LoVo (cell line): ENCODE measurements at places on chromosomes 5 and 9.

DNA sequence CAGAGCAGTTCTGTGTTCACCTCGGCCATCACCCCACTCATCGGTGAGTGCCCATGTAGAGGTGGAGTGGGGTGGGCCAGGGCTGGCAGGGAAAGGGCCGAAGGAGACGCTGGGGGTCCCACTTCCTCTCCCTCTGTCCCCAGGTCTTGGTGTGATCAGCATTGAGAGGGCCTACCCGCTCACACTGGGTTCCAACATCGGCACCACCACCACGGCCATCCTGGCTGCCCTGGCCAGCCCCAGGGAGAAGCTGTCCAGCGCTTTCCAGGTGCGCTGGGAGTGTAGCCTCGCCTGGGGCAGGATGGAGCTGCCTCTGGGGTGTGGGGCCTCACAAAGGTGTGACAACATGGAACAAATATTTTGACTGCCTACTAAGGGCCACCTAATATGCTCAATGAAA lies 3.7 kb downstream of the PFN3 start:
- no peak for DNase-seq

GRCh38 chr5:158320178-158320674 lies 461.3 kb upstream of the CLINT1 start:
- DNase-seq, result no peak

- DNase-seq, result no peak
These were observed 315 bp downstream of the SLC45A2 start for GRCh38 chr5:33984178-33984577.

DNA sequence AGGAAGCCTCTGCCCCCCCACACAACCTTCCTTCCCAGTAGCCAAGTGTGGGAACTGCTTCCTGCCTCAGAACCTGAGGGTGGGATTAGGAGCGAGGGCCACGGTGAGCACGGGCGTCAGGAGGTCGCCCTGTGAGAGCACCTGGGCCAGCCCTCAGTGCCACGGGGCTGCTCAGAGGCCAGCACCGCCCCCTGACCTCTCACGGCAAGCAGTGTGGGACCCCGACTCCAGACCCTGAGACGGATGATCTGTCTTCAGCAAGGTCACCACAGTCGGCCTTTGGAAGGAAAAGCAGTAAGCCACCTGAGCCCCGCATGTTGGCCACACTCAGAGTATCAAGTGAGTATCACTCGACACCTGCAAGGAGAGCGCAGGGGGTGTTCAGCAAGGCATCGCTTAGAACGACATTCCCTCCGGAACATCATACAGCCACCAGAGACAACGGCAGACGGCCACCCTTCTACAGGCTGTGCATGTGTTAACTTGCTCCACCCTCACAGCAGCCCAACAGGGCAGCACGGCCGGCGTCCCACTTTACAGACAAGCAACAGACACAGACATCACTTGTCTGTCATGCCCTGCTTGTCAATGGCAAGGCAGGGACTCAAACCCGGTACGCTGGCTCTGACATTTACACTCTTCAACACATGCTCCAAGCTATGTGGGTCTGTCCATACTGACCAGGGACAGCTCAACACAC lies 50.2 kb downstream of the IPPK start:
- DNase-seq, result no peak

DNA sequence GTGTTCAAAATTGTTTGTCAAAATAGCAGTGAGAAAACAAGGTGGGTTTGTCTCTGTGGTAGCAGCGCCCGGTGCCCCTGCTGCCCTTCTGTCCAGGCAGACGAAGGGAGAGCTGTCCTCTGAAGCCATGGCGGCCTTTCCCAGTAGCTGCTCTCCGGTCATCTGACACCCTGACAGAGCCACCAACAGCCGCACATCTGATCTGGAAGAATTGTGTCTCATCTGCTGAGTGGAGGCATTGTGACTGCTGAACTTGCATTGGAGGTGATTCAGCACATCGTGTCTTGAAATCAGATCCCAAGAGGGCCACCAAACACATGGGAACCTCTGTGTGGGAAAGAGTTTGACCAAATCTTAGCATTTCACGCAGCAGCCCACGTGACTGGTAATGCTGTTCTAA lies 337.6 kb upstream of the IRX1 start:
- no peak for DNase-seq
